Amygdala (tissue), 56 donors: ENCODE measurements at places on chromosomes 4 and X.

DNA sequence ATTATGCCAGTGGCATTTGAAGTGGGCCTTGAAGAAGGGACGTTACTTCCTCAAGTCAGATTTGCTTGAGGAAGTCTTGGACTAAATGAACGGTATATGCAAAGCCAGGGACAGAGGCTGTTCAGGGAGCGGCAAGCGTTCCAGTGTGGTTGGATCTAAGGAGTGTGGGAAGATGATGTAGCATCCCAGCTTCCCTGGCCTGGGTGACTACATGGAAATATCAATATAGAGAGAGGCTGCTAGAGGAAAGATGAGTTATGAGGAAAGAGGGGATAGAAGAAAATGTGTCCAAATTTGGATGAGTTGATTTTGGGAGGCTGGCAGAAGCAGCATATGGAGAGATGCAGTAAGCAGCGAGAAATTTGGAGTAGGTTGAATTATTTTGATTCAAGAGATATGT, 432.5 kb upstream of the TENM3 start:
- DNase-seq, result no peak

GRCh38 chr4:138910914-138911336, 104.7 kb upstream of the NOCT start:
- DNase-seq, result peak; percentile 11

- no peak for DNase-seq
These were observed 2.4 kb upstream of the CSN3 start for GRCh38 chr4:70239884-70240591.

- no peak for DNase-seq
These were observed 122.6 kb downstream of the SHISA3 start for GRCh38 chr4:42519803-42520417.

GRCh38 chrX:68789966-68790365, 38.9 kb upstream of the EFNB1 start:
- DNase-seq, result no peak

DNA sequence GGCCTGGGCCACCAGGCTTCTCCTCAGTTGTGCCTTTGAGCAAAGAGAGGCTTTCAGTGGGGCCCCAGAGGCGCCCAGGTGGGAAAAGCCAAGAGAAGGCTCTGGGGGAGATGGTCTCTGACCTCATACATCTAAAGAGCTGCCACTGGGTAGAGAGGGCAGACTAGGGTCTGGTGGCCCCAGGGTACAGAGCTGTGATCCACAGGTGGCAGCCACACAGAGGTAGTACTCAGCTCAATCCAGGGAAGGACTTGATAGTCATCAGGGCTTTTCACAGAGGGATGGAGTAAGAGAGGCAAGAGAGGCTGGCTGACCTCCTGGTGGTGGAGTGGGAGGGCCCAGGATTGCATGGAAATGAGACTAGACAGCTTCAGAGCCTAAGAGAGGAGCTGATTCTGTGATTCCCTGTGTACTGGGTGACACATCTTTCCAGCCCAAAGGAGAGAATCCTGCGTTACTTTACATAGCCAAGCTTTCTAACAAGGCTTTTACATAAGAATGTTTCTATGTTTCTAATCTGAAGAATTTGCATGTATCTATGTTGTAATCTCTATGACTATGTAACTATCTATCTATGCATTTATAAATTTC, 53.2 kb upstream of the PJA1 start:
- no peak for DNase-seq

DNA sequence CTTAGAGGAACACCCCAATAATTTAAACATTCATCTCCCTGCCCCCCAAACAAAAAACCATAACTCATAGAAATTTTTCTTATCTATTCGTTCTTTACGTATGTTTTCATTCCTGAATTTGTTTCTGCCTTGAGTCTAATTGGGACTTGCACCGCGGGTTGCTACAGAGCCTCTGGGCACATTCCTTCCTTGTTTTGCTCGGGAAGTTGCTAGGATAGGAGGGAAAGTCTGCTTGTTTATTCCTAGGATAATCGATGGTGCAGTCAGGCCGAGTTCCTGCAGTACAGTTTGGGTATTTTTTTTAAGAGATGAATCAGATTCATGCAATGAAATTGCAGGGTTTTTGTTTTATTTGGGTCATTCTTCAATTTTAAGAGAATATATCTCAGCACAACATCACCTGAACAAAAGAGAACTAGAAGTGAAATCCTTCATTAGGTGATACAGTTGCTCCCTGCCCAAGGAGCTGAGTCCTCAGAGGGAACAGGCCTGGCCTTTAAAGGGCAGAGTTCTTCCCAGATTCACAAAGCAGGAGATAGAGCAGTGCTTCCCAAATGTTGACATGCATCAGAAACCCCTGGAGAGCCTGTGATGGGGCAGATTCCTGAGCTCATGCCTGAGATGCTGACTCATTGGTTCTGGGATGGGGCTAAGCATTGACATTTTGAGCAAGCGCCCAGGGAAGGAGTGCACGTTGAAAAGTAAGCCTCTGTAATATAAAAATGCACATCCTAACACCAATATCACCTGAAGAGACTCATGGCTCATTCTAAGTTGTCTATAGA, 114.9 kb upstream of the FAM9B start:
- no peak for DNase-seq

- DNase-seq, result peak; percentile 2
These were observed 377.0 kb downstream of the PDGFC start for GRCh38 chr4:156594624-156595023.

GRCh38 chr4:40596522-40596921, 33.1 kb downstream of the RBM47 start:
- DNase-seq, result no peak

DNA sequence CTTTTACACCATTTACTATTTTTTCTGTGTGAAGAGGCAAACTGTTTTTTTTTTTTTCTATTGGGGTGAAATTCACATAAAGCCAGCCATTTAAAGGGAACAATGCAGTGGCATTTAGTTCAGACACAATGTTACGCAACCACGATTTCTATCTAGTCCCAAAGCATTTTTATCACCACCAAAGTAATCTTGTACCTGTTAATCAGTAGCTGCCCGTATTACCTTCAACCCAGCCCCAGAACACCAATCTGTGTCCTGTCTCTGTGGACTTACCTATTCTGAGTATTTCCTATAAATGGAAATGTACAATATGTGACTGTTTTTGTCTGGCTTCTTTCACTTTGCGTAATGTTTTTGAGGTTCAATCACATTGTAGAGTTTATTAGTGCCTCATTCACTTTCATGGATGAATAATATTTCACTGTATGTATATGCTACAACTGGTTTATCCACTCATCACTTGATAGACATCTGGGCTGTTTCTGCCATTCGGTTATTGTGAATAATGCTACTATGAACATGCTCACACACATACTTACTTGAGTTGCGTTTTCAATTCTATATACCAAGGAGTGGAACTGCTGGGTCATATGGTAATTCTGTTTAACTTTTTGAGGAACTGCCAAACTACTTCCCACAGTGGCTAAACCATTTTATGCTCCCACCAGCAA, 116.2 kb downstream of the CDS1 start:
- DNase-seq, result no peak

DNA sequence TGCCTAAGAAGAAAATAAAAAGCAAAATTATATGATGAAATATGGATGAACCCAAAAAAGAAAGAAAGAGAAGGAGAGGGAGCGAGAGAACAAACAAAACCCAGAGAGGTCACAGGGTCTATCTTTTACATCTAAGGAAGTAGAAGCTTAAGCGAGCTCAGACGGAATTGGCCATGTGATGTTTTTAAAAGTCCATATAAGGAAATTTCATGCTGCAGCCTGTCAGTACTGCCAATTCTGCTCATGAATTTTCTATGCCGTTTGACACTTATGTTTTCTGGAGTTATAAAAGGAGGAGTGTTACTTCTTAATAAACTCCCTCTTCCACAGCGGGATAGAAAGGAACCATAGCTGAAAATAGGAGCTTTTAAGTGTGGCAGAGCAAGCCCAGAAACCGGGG, 32.9 kb upstream of the DCX start:
- no peak for DNase-seq

DNA sequence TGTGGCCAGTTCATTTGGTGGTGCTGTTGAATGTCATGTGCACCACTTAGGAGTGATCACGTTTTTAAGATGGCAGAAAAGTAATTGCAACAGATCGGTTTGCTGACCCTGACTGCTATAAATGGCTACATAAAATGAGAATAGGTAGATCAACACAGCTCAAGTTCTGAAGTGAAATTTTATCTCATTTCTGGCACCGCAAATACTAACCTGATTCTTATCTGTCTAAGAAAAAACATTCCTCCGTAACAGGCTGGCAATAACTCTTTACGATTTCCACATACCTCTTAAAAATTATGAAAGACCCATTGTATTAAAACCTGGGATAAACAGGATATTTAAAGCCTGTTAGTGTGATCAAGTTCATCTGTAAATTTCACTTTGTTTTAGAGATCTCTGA, 387.5 kb downstream of the PDGFC start:
- DNase-seq, result no peak

DNA sequence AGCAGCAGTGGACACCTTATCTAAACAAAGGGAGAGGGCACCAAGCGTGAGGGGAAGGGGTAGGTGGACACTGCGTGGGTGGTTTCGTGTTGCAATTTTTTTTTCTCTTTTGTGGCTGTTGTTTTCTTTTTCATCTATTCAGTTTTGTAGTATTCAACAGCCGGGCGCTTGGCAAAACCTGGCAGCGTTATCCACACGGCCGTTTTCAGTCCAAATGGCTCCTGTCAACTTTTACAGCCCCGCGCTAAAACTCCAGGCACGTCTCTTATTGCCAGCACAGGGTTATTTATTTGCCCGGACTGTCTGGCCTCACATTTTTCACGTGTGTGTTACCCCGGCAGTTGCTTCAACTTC, 192.2 kb downstream of the BCOR start:
- no peak for DNase-seq

DNA sequence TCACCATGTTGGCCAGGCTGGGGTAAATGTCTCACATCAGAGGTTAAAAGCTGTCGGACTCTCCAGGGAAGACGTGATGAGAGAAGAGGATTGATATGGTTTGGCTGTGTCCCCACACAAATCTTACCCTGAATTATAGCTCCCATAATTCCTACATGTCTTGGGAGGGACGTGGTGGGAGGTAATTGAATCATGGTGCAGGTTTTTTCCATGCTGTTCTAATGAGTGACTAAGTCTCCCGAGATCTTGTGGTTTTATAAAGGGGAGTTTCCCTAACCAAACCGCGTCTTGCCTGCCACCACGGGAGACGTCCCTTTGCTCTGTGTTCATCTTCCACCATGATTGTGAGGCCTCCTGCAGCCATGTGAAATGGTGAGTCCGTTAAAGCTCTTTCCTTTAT, 64.4 kb downstream of the ASMT start:
- DNase-seq, result no peak

GRCh38 chr4:148868191-148868590, 426.0 kb upstream of the NR3C2 start:
- DNase-seq, result no peak
